ENCODE measurements at places on chromosomes 13 and 19.

DNA sequence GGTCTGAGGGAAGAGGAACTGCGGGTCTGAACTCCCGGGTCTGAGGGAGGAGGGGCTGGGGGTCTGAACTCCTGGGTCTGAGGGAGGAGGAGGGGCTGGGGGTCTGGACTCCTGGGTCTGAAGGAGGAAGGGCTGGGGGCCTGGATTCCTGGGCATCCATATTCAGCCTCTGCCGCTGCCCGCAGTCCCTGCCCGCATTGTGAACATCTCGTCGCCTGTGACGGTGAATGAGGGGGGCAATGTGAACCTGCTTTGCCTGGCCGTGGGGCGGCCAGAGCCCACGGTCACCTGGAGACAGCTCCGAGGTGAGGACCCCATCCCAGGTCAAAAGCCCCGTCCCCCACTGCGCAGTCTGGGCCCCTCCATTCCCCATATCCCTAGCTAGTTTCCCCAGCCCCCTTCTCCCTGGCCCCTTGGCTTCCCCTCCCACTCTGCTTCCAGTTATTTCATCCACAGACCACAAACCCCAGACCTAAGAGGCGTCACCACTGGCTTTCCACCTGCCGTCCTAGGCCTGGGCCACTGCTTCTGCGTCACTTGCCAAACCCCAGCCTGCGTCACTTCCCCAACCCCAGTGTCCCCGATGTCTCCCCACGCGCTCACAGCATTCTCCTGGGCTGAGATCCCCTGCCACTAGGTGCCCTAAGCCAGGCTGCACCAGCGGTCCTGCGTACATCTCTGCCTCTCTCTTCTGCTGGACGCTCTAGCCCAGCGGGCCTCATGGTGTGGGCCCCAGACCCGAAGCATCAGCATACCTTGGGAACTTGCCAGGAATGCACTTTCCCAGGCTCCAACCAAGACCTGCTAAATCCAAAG lies 13.9 kb downstream of the IGLON5 start:
- no peak for DNase-seq

DNA sequence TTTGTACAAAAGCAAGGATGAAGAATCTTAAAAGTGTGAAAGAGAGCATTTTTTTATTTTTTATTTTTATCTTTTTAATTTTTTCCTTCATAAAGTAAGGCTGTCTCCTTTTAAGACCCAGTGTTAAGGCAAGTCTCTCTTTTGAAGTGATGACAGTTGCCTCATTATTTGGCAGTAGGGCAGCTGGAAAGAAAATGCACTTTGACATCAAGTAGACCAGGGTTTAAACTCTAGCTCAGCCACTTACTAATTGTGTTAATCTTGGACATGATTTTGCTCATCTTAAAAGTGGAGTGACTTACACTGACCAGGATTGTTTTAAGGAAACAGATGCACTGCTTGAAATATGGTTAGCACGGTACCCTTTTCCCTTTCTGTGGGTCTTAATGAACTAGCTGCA lies 18.5 kb downstream of the GPALPP1 start:
- DNase-seq = no peak

- DNase-seq = peak; percentile 49
Observed at GRCh38 chr13:73677048-73677601, 457.1 kb downstream of the KLF12 start.

GRCh38 chr19:58261968-58262921 lies 16.5 kb upstream of the ZNF8 start:
- DNase-seq = no peak

Data from lung (tissue), 17 donors.